ENCODE measurements at places on chromosomes 11 and 22.

DNA sequence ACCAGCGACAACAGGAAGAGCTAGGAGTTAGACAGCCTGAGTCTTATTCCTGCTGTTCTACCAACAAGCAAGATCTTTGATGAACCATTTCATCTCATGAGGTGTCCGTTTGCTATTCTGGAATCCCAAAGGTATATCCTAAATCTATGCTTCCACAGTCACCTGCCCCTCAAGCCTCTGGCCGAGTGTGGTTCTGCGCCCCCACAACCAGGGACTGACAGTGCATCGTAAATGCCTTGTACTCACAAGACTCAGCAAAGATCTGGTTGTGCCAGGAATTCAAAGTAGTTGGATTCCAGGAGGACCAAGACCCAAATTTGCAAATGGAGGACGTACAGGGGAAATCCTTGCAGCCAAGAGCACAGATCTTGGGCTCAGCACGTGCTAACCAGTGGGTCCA is 47.5 kb upstream of the JAM3 start:
- no peak for DNase-seq

DNA sequence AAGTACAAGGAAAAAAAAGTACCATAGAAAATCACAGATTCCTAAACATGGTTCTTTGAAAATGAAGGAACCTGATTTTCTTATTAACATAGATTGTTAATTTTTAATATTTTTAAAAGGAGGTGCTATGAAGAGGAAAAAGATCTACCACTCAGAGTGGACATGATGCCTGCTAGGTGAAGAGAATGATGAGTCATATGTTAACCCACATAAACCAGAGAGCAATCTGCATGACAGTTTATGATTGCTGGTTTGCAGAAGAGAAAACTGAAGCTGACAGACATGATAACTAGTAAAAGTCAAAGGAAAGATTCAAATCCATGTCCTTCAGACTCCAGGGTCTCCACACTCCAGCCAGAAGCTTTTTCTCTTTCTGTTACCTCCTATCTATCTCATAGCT is 1231.7 kb downstream of the LRRC4C start:
- no peak for DNase-seq

DNA sequence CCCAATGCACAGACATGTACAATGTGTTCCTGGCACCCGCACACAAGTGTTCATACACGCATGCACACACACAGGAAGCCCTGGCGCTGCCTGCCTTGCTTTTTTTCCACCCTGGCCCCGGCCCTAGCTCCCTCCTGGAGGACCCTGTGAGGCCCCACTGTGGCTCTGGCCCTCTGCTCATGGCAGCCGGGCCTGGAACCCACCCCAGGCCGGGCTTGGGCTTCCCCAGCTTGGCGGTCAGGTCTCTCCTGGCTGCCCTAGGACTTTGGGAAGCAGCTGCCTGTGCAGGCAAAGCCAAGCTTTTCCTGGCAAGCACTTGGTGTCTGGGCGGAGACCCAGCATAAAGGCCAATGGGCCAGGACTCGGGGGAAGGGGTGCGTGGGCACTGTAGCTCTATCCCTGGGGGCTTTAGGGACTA is 30.5 kb downstream of the CD82 start:
- peak; percentile 89 for DNase-seq

DNA sequence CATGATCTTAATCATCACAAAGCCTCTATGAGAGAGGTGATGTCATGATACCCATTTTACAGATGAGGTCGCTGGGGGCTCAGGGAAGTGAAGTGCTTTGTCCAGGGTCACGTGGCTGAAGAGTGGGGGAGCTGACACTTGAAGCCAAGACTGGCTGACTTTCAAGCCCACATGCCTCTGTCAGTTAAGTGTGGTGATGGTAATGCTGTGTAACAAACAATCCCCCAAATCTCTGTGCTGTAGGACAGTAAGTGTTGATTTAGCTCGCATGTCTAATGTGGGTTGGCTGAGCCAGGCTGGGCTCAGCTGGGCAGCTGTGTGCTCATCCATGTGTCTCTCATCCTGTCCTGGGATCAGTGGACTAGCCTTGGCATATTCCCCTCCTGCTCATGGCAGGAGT is 87.1 kb upstream of the GRK3 start:
- no peak for DNase-seq

GRCh38 chr11:106706355-106706754 is 311.9 kb downstream of the GUCY1A2 start:
- no peak for DNase-seq

DNA sequence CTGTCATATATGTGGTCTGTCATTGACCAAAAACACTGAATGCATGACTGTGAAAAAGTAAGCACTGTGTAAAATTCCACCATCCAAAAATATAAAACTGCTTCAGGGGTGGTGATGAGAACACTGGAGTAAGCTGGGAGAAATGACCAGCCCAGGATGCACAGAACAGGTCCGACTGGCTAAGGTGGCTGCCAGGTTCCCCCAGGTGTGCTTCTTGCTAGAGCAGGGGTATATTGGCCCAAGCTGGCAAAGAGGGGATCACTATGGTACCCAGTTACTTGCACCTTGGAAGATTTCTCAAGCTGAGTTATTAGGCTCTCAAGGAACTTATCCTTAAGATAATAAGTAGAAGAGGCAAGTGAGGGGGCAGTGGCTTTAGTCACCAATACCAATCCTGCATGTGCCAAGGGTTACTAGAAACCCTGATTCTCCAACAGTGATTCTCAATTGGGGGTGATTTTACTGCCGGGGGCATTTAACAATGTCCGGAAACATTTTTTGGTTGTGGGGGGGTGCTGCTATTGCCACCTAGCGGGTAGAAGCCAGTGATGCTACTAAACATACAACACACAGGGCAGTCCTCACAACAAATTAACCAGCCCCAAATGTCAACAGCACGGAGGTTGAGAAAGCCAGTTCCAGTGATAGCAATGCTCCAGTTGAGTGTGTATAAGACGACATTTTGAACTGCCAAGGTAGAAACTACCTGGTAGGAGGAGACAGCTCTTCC is 15.7 kb downstream of the SNU13 start:
- DNase-seq: no peak

- DNase-seq: no peak
Measured at GRCh38 chr22:33723915-33724314, 196.4 kb downstream of the LARGE1 start.

DNA sequence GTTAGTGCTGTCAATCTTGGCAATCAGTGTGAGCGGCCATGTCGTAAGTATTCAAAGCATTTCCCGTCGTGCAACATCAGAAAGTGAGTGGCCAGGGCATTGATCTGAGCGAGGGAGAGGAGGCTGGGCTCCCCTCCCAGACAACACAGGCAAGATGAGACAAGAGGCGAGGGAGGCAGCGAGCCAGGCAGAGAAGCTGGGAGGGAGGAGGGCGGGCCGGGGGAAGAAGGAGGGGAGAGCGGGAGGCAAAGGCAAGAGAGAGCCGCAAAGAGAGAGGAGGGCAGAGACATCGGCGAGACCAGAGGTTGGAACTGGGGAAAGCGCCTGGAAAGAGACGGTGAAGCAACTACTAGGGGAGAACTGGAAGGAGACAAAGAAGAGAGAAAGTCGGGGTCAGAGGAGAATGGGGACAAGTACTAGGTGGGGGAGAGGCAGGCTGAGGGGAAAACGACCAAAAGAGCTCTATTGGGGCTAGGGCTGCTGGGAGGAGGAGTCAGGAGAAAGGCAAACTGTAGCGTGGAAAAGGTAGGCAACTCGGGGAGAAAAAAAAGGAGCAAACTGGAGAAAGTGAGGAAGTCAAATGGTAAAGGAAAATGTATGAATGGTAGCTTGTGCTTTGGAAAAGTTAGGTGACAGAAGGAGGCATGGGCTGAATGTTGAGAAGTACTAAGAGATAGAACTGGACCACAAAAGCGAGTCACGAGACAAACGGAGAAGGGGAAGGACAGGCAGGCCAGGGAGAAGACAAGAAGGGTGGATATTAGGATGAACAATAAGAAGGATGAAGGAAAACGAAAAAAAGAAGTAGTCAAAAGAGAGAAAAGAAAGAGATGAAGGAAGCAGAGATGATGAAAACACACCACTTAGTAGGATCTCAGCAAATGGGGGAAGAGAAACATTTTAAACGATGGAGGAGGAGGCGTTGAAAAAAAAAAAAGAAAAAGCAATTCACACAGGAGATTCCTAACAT is 130.5 kb upstream of the C11orf58 start:
- peak; percentile 94 for DNase-seq

GRCh38 chr22:41254230-41254629 is 13.5 kb upstream of the CHADL start:
- DNase-seq: no peak

DNA sequence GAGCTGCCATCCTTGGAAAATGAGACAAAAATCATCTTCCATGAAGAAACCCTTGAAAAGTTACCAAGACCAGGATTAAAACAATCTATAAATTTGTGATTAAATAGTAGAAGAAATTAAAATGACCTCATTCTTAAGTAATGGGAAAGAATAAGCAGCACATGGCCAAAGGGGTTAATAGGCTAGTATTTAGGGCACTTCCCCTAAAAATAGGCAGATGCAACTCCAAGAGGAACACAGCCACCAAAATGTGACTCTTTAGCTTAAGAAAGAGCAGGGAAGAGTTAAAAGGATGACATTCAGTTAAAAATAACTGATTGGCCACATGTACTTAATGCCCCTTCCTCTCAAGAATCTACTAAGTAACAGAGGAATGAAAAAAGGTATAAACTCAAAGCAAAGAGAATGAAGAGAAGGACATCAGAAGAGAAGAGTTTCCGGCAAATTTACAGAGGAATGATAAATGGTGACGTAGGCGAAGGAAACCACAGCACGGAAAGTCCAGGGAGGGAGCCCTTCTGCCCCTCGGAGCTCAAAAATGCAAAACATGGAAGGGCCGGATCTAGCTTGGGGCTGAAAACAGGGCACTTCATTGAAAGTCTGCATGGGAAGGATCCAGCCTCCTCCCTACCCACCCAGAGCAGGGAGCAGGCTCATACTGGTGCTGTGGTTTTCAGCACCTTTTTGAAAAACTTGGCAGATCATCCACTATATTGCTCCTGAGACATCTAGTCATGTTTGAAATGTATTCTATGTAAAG is 17.8 kb downstream of the SCUBE2 start:
- no peak for DNase-seq

DNA sequence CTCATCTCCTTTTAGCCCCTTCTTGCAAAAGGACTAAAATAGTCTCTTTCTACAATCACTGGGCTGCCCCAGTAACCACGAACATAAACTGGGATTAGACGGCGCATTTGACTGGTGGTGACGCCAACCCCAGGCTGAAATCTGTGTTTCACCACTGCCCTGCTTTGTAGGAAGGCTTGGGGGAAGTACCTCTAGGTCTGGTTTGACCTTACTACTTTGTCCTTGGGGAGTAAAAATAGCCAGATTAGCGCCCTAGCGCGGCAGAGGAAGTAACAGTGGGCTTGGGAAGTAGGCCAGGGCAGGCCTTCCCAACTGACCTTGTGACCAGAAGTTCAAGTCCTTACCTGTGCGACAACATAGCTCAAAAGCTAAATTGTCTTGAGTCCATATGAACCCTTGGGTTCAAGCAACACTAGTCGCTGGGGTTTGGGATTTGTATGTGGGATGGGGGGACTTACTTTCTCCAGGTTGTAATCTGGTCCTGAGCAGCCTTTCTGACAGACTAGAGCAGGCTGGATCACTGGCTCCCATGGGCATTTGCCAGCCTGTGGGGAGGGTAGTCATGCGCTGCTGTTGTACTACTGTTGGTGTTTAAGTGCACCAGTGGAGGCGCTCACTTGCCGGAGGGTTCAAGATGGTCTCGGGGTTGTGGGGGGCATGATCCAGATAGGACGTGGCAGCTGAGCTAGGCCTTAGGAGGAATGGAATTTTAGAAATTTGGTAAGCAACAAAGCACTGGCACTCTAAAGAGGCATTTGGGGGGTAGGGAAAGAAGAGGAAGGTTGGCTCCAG is 953 bp upstream of the PACS1 start:
- DNase-seq: peak; percentile 59

GRCh38 chr22:22938672-22939587 is 51.3 kb downstream of the IGLL5 start:
- no peak for DNase-seq

DNA sequence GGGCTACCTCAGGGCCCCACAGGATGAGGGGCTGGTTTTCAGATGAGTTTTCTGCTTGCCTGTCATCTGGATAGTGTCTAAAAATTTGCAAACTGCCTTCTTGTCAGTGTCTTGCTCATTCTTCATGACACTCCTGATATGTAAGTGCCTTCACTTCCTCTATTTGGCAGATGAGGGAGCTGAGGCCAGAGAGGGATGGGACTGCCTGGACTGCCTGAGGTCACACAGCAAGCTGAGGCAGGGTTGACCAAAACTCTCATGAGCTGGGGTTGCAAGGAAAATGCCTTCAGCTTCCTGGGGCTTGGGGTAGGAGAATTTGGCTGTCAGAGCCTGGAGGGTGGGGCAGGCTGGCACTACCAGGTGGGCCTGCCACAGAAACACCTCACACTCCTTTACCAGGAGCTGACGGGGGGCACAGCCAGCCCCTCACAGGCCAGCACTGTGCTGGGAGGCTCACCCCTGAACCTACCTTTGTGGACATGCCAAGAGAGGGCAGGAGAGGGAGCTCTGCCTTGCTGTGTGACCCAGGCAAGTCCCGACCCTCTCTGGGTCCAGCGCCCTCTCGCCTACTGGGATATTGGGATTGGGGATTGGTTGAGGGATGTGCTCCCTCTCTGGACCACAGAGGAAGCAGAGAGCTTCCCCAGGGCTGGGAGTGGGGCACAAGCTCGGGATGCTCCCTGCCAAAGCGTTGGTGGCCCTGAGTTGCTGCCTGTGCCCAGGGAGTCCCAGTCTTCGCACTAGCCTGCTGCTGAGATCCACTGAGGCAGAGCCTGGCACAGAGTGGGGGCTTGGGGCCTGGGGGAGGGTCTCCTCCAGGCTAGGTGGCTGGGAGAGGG is 1.9 kb upstream of the P2RY6 start:
- no peak for DNase-seq

DNA sequence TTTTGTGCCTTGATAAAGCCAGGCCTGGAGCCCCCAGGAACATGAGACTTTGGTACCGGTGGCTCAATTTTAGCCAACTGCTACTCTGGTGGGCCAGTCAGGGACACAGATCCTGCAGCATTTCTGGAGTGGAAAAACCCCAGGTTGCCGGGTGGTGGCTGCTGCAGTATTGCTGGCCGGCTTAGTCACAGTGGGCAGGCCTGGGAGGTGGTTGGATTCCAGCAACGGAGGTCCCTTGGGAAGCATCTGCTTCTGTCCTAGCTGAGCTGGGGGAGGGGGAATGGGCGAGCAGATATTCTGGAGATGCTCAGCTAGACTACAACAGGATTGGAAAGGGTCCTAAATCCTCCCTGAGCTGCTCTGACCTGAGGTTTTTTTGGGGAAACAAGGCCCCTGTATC is 31.6 kb upstream of the ACCSL start:
- peak; percentile 38 for DNase-seq

GRCh38 chr11:45174963-45175362 is 28.5 kb downstream of the PRDM11 start:
- DNase-seq: no peak

GRCh38 chr11:19232910-19233503 is 7.7 kb downstream of the E2F8 start:
- no peak for DNase-seq

Measured in muscle of leg (tissue), 16 donors.